SJSA1 (cell line): ENCODE measurements at places on chromosomes 3 and 15. TPM values are rescaled to one million over a fixed set of nuclear protein-coding genes. Genes with fewer than 3 reads are reported as not detected.
A peak's percentile ranks its signal among the peaks of the same experiment; 100 is the strongest.

DNA sequence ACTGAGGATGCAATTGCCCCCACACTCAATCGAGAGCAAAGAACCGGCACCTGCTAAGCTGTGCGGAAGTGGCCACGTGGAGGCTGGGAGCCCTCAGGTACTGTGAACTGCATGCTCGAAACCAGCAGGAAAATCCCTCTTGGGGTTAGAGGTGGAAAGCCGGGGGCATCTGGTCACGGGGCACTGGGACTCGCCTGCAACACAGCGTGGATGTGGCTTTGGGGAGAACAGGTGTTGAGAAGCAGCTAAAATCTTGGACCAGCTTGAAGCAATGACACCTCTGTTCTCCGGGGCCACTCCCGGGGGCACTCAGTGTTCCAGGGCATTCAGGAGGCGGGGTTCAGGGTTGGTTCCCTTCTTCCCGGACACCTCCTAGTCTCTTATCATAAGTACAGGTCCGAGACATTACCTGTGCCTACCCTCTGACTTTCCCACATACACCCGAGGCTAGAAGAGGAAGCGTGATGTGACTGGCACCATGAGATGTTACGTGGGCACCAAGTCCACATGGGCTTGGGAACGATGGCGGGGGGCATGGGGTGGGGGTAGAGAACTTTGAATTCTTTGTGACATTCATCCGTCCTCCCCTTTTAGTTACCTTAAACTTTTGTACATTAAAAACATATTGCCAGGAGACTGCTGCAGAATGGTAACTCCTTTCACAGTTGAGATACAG is 172.0 kb downstream of the ADAMTS17 start:
- DNase-seq, result no peak

DNA sequence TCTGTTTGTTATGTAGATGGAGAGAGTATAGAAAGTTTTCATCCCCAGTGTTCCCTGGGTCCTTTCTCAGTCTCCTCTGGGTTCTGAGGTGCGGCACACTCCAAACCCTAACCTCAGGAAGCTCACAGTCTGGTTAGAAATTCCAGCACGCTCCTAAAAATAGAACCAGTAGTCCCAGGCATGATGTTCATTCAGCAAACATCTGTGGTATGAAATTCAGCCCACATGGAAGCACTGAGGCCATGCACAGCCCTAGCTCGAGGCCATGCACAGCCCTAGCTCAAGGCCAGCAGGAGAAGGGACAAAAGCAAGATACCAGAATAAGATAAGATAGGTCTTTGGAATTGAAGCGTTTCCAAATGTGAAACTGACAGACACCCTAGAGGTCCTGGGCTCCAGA is 82.3 kb upstream of the OXTR start:
- peak; percentile 72 for DNase-seq

DNA sequence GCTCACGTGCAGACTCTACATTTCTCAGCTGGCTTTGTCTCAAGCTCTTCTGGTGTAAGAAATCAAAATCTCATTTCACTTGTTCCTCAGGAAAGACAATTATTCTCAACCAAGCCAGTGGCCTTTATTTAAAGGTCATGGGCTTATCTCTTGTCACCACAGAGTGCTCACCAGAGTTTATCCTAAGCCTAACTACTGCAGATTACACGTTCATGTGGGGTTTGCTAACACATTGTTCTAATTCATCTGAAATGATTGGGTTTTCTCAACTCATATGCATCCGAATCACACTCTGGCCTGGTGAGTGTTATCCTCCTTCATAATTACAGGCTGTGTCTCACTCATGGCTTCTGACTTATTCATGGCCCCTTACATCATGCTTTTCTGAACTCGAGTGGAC is 83.3 kb upstream of the TSC22D2 start:
- DNase-seq, result no peak

DNA sequence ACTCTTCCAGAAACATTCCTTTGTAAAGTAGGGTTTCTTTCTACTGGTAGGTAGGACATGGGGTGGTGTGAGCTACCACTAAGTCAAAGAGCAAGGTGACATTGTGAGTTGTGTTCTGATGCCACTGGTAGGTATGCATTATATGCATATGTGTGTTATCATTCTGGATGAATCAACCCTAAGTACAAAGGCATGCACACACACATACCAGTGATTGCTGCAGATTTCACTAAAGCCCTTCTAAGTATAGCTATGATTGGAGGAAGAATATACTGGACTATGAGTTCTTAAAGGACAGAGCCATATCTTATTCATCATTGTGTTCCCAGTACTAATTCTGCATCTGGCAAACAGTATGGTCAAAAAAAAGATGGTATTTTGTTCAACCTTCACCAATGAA is 646.0 kb downstream of the AGBL1 start:
- no peak for DNase-seq

SLC24A5 gene
- not detected in 2 replicates for total RNA-seq

DNA sequence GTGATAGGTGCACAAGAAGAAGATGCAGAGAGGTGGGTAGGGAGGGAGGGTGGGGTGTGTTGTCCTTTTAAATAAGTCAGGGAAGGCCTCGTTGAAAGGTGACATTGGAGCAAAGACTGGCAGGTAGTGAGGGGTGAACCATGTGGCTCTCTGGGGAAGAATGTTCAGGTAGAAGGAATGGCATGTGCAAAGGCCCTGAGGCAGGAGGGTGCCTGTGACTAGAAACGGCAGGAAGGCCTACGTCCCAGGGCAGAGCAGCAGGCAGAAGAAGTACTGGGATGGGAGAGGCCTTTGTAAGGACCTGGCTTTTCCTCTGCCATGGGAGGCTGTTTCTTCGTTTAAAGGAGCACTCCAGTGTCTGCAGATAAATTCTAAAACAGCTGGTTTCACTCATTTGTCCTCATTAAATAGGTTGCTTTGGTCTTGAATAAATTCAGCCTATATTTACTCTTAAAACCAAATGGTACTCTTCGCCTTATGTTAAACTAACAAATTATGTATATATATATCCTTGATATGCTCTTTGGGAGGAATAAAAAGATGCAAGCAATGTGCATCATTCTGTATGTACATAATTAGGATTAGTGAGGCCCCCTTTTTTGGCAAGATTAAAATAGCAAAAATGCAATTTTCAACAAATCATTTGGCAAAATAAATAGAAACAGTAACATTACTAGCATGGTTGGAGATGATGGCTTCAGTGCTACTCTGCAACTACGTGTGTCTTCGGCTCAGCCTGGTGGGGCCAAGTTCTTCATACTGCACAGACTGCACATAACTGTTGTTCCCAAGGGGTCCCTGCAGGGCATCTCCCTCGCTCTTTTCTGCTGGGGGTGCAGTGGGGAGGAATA is 151.4 kb downstream of the KLF13 start:
- no peak for DNase-seq

DNA sequence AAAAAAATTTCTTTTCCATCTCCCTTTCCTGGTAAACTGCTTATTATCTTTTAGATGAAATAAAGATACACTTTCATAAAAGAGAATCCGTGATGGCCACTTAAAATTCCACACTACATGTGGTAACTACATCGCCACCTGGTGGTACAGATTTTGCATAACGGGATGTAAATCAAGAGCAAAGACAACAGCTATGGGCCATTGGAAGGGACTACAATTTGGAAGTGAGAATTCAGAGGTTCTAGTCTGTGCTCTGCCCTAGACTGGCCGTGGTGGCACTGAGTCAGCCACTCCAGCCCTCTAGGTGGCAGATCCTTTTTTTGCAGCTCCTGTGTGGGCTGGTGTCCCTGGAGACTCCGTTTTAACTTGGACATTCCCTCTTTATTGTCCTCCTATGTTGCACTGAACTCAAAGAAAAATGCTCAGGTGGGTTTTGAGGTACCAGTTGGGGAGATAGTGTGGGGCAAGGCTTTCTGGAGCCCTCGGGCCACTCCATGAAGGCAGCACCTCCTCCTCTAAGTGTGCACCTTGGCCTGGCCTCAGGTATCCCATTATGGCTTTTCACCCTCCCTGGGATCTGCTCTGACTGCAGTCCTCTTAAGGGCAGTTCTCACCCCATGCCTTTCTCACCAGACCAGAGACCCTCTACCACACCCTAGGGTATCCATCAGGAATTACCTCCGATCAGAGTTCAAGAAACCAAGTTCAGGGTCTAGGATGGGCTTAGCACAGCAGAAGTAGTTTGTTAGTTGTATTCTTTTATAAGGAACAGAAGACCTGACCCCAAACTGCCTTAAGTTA is 54.9 kb downstream of the SPSB4 start:
- peak; percentile 68 for DNase-seq

DNA sequence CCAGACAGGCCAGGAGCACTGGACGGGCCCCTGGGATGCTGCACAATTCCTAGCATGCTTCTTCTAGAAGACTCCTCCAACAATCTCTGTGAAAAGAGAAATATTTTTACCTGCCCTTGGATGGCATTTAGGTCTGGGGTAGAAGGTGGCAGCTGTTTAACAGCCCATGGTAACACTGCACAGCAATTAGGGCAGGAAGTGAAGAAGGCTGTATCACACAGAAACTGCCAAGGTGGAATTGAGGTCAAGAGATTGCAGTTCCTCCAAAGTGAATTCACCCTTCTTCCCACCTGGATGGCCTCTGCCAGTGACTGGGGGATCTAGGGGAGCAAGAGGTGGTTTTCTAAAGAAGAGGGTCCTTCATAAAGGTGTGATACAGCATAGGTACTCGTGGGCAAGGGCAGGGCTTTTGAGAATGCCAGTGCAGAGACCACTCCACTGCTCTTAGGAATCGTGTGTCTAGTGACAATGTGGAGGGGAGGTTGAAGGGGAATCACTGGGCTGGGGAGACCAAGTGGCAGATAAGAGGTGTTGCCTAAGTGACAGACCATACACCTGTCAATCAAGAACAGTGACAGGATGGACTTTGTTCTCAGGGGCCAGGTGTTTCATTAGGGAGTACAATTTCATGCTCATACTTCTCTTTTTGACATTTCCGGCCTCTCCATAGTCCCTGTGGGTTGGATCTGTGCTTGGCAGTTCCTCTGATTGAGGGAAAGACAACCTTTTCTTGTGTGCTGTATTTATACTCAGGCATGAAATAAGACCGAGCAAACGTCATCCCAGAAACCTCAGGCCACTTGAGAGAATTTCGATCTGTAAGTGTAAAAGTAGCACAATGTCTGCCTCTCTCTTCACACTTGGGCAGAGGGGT is 83.5 kb upstream of the BCL6 start:
- DNase-seq, result no peak

DNA sequence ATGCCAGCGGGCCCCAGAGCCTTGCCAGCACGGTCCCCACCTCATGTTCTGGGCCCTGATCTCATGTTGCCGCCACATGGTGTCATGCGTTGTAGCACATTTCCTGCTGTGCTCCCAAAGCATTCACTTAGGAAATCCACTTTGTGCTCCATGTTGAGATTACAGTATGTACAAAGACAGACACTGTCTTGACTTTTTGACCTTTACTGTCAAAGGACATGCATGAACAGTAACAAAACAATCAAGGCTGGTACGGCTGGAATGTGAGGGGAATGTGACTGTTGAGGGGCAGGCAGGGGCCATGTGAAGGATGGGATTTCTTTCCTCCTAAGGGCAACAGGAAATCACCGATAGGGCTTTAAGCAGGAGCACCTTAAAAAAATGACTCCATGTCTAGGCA is 53.3 kb upstream of the RPL32 start:
- peak; percentile 9 for DNase-seq

SNRK gene
- 13.5 and 14.8 TPM in 2 replicates for total RNA-seq

GRCh38 chr15:63109920-63110319 is 11.7 kb upstream of the LACTB start:
- no peak for DNase-seq

- no peak for DNase-seq
These were observed 278.4 kb upstream of the MME start for GRCh38 chr3:154801729-154802128.

GRCh38 chr15:85318048-85318731 is 62.2 kb upstream of the AKAP13 start:
- peak; percentile 73 for DNase-seq

DNA sequence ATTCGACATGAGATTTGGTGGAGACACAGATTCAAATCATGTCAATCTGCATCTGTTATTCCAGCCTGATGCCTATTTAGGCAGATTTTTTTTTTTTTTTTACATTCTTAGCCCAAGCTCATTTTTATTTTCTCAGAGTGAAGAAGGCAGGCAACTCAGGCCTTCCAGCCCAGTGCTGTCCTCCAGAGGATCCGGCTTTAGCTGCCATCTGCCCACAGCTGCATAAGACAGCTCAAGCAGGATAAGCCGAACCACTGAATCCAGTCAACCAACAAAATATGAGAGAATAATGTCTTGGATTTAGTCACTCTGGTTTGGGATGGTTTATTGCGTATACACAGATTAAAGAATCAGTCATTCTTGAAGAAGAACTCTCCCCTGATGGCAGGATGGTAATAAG is 19.9 kb upstream of the COLQ start:
- no peak for DNase-seq

CHRNA7 gene
- 0.08 and 0.09 TPM in 2 replicates for total RNA-seq

NANOGP8 gene
- total RNA-seq, result not detected in 2 replicates

GRCh38 chr15:37019479-37020433 is 80.6 kb downstream of the MEIS2 start:
- peak; percentile 48 for DNase-seq

GTPBP8 gene
- 28.9 and 34.8 TPM in 2 replicates for total RNA-seq

- DNase-seq, result peak; percentile 41
These were observed 716 bp downstream of the SELENOS start for GRCh38 chr15:101276501-101277037.

DNA sequence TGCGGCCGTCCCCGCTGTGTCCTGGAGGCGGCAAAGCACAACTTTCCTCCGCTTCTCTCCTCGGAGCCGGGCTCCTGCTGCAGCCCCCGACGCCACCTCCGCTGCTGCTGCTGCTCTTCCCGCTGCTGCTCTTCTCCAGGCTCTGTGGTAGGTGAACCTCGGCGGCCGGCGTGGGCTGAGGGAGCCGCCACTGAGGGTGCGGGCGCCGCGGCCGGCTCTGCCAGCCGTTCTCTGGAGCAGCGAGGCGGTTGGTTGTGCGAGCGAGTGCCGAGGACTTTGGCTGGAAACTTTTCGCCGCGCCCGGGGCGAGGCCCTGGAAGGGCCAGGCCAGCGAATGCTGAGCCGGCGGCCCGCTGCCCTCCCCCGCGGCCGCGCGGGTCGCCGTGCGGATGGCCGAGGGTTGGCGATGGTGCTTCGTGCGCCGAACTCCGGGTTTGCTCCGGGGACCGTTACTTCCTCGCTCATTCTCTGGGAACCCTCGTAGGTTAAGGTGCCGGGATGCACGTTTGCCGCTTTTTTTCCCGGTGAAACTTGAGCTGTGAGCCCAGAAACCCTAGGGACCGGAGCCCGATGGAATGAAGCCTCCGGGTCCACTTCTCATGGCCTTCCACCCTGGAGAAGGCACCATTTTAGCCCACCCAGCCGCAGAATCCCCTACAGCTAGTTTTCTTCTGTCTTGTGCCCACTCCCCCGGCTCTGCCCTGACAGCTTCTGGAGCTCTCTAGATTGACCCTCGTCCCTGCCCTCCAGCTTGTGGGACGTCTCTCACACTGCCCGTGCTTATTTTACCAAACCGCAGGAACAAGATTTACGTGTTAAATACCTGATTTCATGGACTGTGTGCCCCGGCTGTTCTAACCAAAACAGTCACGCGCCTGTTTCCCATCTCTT is 660 bp downstream of the NECTIN3 start:
- peak; percentile 54 for DNase-seq

GRCh38 chr3:81581966-81582599 is 179.4 kb downstream of the GBE1 start:
- peak; percentile 36 for DNase-seq
